Fibroblast of pulmonary artery (primary cell): ENCODE measurements at places on chromosomes 5 and 9.

GRCh38 chr5:116640236-116640635 lies 65.6 kb upstream of the SEMA6A start:
- no peak for DNase-seq

DNA sequence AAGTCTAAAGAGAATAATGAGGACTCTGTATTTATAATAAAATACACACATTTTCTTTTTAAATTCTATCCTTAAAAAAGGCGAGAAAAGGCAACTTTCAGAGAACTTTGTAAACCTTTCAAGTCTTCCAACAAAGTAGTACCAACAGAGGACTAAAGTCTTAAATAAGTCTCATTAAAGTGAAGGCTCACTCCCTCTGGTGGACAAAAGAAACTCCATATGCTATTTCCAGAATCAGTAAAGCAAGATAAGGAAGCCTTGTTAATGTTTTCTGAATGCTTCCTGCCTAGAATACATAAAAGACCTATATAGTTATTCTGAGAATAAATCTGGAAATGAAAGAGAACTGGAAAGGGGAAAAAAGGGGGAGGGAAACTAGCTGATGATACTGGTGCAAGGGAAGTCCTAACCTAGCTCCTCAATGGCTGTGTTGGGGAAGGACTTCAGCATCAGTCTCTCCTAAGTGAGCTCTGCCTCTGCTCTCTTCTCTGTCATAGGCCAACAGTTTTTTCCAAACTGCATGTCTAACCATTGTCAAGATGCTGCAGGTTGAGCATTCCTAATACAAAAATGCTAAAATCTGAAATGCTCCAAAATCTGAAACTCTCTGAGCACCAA lies 7.2 kb downstream of the HMGCS1 start:
- peak; percentile 77 for DNase-seq

GRCh38 chr9:118647331-118647730 lies 721.9 kb downstream of the BRINP1 start:
- DNase-seq: no peak

DNA sequence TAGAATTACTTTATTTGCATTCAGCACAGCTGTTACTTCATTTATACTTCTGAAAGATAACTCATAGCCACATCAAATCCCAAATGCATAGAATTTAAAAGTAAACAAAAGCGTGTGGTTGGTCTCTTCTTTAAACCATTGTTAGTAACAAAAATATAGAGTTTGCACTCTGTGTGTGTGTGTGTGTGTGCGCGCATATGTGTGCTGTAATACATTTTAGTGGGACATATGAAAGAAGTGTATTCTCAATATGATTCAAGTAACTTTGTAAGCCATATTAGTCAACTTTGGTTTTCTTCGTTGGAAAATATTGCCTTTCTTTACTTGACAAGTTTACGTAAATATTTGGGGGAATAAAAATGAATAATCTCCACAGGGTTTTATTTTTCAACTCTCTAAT lies 106.1 kb upstream of the PRRC1 start:
- DNase-seq: no peak

- DNase-seq: no peak
Measured at GRCh38 chr5:133730866-133731265, 118.5 kb upstream of the FSTL4 start.

- DNase-seq: peak; percentile 11
Measured at GRCh38 chr9:135661816-135662560, 1.1 kb upstream of the LCN9 start.

- DNase-seq: peak; percentile 96
Measured at GRCh38 chr5:149834246-149834855, 104.2 kb downstream of the PPARGC1B start.

DNA sequence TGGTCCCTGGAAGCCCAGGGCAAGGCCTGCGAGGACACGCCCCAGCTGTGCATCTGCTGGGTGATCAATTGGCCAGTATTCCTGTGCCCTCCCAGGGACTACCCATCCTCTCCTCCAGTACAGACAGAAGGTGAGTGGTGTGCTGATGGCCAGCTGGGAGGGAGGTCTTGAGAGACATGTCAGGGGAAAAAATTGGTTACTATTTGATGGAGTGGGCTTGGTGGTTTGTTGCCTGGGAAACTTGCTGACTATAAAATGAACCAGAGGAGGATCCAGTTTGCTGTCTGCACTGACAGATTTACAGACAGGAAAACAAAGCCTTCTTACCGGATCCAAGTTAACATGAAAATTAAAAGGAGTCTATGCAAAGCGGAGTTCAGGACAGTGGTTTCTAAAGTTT lies 40.3 kb downstream of the MAP1B start:
- no peak for DNase-seq

- no peak for DNase-seq
Measured at GRCh38 chr5:53815471-53815870, 255.0 kb downstream of the NDUFS4 start.
